ENCODE measurements at places on chromosomes 4 and X.

- no peak for DNase-seq
These were observed 32.4 kb downstream of the CASP3 start for GRCh38 chr4:184616633-184617551.

GRCh38 chrX:22541926-22542325, 269.2 kb downstream of the CBLL2 start:
- DNase-seq, result no peak

- no peak for DNase-seq
These were observed 30.5 kb downstream of the PLAC8 start for GRCh38 chr4:83083925-83084475.

DNA sequence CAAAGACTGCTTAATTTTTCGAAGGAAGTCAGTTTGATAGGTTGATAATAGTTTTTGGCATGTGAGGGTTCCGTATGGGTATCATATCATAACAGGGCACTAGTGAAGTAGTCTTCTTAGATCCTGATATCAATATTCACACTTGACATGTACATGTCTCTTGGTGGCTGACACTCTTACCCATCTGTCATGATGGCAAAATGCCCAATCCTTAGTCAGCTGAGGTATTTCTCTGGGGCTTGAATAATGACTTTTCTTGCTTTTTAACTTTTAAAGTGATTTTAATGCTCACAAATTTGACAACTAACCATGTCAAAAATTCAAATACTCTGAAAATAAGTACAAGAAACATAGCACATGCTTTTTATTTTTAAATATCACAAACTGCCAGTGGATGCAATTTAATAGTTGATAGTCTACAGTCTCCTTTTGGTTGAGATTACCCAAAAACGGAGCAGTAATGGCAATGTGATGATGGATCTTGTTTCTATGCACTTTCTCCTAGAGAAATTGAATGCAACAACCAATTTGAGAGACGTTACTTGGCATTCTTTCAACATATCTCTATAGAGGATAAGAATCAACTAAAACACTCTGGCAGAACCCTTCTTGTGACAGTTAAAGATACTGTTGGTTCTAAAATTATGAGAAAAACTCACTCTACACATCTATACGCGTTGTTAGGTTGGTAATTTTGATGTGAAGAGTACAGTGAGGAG, 552.9 kb upstream of the PABPC4L start:
- no peak for DNase-seq

DNA sequence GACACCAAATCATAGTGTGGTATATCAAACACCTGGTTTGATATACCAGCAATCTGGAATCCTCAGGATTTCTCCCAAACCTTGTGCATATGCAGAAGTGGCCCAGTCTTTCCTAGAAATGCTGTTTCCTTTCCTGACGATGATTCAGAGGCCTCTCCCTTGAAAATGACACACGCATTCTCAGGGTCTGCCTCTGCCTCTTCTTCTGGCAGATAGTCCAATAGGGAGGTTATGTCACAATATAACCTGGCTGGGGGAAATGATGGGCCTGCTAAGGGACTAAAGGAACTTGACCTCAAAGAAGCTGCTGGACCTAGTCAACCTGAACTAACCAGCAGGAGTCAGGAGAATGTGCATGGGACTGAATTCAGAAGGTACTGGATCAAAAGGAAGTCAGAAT, 435.2 kb downstream of the IDS start:
- DNase-seq, result no peak

DNA sequence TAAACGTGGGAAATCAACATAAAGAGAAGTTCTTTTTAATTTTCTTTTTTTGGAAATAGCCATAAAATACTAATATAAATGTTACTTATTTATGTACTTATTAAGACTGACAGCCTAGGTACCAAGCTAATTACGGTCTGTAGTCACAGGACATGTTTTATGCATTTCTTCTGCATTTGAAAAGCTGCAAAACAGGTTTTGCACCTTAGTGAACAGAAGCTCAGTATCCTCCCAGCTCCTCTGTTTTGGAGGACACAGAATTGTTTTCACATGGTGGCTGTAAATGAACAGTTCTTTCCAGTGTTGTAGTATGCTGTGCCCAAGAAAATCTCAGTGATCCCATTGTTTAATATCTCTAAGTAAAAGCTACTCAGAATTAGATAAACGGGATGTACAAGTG, 1788.0 kb upstream of the TENM3 start:
- no peak for DNase-seq

GRCh38 chrX:116413273-116413672, 23.1 kb upstream of the SLC6A14 start:
- no peak for DNase-seq

DNA sequence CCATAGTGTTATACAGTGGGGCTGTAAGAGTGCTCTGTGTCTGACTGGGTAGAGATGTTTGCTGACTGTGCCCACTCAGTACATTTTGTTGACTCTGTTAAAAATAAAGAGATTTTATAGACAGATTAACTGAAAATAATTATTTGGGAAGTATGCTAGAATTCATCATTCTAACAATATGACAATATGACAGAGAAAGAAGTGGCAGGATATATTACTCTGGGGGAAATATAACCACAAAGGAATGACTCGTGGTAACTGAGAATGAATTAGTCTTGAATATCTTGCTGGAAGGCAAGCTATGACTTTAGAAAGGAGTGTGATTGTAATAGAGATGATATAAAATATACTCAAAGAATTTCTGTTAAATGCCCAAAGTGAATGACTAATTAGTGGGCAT, 46.8 kb downstream of the TMEM165 start:
- no peak for DNase-seq

DNA sequence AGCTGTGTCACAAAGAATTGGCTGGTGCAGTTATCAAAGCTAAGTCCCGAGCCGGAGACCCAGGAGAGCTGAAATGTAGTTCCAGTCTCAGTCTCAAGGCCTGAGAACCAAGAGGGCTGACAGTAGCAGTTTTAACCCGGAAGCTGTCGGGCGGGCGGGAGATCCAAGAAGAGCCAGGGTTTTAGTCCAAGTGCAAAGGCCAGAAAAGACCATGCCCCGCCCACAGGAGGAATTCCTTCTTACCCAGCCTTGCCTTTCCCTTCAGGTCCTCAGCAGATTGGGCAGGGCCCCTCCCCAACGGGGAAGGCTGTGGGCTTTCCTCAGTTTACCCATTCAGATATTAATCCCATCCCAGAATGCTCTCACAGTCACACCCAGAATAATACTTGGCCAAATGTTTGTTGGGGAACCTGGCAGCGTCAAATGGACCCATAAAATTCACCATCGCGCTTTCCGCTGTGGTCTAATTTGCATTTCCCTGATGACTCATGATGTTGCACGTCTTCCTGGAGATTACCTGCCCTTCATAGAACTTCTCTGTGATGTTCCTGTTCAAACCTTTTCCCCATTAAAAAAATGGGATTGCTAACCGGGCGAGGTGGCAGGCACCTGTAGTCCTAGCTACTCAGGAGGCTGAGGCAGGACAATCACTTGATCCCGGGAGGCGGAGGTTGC, 16.2 kb downstream of the MAEA start:
- no peak for DNase-seq

DNA sequence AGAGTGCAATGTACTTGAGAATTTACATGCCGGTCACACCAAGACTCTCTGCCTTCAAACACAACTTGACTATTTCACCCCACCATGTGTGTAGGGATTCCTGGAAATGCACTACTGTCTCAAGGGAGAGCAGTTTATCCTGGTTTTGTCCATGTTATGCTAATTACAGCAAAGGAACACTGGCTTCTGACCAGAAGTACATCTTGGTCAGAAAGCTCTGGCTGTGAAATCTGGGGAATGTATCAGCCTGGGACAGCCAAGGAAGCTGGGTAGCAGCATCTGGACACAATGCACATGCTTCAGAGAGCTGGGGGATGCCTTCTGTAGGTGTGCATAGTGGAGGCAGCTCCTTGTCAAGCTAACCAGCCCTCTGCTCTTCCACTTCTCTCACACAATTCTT, 1432.6 kb upstream of the TENM3 start:
- DNase-seq, result no peak

DNA sequence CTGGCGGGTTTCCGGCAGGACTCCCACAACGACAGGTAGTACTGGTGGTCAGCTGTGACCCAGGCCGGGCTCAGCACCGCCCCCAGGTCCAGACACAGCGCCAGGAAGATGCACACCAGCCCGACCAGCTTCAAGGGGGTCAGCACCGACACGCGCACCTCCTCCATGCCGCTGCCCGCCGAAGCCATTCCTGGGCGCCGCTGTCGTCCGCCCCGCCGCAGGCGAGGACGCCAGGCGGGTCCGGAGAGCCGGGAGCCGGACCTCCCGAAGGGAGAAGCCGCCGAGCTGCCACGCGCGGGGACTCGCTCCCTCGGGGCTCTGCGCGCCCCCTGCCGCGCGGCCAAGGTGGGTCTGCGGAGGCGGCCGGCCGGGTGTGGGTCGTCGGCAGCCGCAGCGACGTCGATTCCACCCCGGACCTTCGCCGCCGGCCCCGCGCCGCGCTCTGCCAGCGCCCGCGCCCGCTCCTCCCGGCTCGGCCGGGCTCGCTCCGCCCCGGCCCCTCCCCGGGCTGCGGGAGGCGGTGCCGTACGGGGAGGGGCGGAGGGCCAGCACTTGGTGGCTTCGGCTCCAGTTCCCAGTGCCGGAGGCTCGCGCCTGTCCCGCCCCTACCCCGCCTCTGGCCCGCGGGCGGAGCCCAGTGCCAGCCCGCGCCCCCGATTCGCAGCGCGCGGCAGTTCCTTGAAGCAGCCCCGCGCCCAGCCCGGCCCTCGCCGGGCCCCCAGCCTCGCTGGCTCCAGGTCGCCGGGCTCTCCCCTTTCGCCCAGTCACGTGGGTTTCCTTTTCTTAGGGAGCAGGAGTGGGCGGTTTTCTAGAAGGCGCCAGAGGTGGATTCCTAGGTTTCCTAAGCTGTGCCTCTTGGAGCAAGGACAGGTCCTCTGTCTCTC, at the start of gene TMEM47:
TMEM47 (minus strand) TSS at position 444 of the 884 bp plus-strand sequence; CDS start at position 188, 256 bp downstream.
- DNase-seq, result peak; percentile 53

- DNase-seq, result peak; percentile 15
These were observed 28.2 kb downstream of the FAM149A start for GRCh38 chr4:186132577-186133242.

- DNase-seq, result peak; percentile 64
These were observed 6.8 kb upstream of the S100G start for GRCh38 chrX:16643176-16643575.

GRCh38 chr4:183142571-183143550, 43.8 kb downstream of the WWC2 start:
- DNase-seq, result peak; percentile 88

GRCh38 chrX:81377329-81377728, 175.4 kb downstream of the SH3BGRL start:
- DNase-seq, result peak; percentile 0

DNA sequence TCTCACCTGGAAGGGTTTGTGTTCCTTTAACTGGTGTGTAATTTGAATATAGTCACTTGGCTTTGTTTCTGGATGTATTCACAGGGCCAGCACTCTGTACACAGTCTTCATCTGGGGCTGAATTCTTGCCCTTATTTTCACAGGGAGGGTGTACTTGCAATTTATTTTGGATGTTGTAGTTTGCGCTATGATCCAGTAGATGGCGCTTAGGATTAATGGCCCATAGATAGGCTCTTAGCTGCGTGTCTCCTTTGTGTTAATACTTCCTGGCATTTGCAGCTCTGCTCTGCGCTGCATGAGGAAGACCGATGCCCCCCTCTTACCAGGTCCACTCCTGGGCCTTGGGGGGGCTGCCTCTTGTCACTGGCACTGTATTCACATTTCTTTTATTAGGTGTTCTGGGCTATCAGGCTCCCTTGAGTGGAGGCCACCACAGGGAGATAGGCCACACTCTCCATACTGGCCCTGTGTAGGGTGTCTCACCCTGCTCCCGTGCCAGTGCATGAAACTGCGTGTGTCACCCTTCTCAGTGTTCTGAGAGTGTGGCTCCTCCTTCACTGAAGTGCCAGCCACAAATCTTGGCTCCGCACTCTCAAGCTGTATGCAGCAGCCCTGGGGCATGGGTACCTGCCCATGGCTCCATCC, 562.2 kb downstream of the ZIC3 start:
- DNase-seq, result peak; percentile 4

DNA sequence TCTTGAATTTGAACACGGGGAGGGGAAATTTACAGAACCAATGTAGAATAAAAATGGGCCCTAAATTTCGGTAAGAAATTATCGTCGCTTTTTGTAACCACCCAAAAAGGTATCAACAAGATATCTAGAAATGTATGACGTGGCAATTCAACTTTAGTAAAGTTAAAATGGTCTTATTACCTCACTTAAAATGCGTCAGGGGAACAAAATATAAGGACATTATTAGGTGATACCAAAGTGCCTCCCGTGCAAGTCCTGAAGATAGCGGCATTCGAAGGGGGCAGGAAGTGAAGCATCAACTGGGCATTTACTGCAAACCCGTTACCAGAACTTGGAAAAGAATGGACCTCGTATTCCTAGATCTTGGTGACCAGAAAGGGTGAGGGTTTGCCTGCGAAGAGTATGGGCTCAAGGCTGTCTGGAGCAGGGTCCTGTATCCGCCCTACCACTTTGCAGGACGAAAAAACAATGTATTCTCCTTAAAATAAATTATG, 980 bp downstream of the AP1S2 start:
- DNase-seq, result no peak

GRCh38 chrX:109733613-109734083, 591 bp upstream of the ACSL4 start:
- no peak for DNase-seq

- DNase-seq, result no peak
These were observed 88.4 kb upstream of the TLL1 start for GRCh38 chr4:165784672-165785071.

DNA sequence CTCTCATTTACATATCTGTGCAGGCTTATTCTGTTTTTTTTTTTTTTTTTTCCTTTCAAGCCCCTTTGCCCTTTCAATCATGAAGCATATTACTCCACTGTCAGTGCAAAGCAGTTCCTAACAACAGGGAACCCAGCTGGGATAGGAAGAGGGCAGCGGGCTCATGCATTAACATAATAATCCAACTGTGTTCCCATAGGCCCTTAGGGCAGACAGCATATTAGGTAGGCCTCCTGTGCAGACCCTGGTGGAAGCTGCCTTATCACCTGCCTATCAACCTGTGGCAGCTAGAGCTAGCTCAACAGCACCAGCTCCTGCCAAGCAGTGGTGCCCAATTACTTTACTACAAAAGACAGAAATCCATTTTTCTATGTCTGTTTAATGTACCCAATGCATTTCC, 49.3 kb downstream of the SLC10A7 start:
- DNase-seq, result no peak

DNA sequence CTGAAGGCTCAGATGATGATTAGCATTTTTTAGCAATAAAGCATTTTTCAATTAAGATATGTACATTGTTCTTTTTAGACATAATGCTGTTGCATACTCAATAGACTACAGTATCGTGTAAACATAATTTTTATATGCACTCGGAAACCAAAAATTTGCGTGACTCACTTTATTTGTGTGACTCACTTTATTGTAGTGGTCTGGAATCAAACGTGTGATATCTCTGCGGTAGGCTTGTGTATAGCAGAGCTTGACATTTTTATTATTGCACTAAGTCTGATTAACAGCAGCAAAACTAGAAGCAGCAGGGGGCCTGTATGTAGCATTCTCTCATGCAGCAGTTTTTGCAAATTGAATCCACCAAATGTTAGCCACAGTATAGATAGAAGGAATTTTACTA, 119.1 kb upstream of the PRDX4 start:
- DNase-seq, result peak; percentile 58

- DNase-seq, result no peak
These were observed 118.9 kb downstream of the MXRA5 start for GRCh38 chrX:3227526-3227925.

GRCh38 chr4:7432531-7433375, 2.0 kb downstream of the PSAPL1 start:
- DNase-seq, result no peak
